Thymus (tissue), 14 donors: ENCODE measurements at places on chromosomes 11 and 22. TPM values are rescaled to one million over a fixed set of nuclear protein-coding genes. Genes with fewer than 3 reads are reported as not detected.

DNA sequence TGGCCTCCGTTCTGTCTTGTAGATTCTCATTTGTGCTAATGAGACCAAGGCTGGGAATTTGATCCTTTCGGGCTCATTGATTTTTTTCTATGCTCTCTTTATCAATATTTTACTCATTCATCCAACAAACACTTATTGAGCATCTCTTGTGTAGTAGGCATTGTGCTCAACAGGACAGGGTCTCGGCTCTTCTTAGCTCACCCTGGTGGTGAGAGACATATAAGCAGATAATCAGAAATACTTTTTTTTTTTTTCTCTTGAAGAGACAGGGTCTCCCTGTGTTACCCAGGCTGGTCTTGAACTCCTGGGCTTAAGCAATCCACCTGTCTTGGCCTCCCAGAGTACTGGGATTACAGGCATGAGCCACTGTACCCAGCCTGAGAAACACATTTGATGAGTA is 48.0 kb upstream of the SLC5A1 start:
- H3K4me1 ChIP-seq: peaks cover 4% of the 10 kb centered on the region
- no peak overlapping the region for H3K27ac ChIP-seq
- H3K36me3 ChIP-seq: no peaks in the 10 kb centered on the region
- H3K4me3 ChIP-seq: no peak overlapping the region
- DNase-seq: no peak

DNA sequence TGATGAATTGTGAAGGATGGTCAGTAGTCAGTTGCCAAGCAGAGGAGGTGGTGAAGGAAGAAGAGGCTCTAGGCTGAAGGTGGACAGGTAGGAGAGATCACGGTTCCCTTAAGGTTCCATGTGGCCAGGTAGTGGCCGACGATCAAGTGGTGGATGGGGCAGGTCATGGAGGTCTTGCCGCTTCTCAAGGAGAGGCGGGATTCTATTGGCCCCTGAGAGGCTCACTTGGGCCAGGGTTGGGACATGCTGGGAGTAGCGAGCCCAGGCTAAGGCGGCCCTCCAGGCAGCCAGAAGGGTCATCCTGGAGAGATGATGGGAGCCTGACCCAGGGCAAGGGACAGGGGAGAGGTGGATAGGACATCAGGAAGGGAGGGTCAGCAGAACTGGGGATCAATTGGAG is 20.9 kb upstream of the TMPRSS4 start:
- no peaks in the 10 kb centered on the region for H3K36me3 ChIP-seq
- H3K4me3 ChIP-seq: no peak overlapping the region
- H3K27ac ChIP-seq: no peak overlapping the region

The CASP12 gene
- 0.05 TPM for total RNA-seq

The BTBD18 gene
- under 0.01 TPM for total RNA-seq

DNA sequence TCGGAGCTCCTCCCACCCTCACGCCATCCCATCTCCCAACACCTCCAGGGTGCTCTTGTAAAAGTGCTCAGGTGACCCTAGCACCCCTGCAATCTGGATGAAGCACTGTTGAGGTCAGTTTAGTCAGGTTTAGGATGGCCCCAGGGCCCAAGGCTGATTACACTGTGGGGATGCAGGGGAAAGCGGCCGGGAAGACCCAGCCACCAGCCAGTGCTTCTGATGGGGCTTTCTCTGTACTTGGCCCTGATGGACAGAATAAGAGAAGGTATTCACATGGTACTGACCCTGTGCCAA is 28.7 kb downstream of the TPBGL start:
- H3K27me3 ChIP-seq: no peaks in the 10 kb centered on the region
- H3K27ac ChIP-seq: no peak overlapping the region
- DNase-seq: no peak
- H3K4me1 ChIP-seq: no peaks in the 10 kb centered on the region
- peaks cover 8% of the 10 kb centered on the region for H3K36me3 ChIP-seq
- H3K4me3 ChIP-seq: no peak overlapping the region
